Stimulated activated CD4-positive, alpha-beta T cell treated with anti-CD3 and anti-CD28 coated beads, Interleukin-15, amount 100 ng/mL, for 1 hour (primary cell): ENCODE measurements at places on chromosomes 2 and 18.

GRCh38 chr18:77081390-77081778 is 51.2 kb downstream of the MBP start:
- no peak for DNase-seq

GRCh38 chr2:72806280-72806945 is 19.4 kb downstream of the EXOC6B start:
- DNase-seq = no peak

GRCh38 chr18:66599190-66599589 is 4.7 kb downstream of the CDH19 start:
- no peak for DNase-seq

- no peak for DNase-seq
These were observed 139.2 kb downstream of the LAMA3 start for GRCh38 chr18:23828426-23828825.

DNA sequence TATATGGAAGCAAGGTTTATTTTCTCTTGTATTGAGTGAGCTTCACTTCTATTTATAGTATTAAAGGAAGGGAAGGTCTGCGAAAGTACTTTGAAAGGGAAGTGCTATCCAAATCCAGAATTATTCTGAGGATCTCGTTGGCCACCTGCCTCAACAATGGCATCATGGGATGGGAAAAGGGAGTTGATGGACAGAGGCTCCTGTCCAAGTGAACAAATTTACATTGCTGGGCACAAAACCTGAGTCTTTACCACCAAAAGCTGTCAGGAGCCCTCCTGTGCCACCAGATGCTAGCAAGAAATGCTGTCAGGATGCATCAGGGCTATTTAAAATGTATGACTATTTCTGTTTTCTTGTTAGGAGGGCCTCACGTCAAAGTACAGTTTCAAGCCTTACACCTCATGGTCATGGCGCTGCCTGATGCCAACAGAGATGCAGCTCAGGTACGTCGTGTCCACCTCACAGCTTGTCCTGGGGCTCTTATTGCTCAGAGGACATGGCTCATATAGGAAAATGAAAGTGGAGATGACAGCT is 157.3 kb downstream of the ARHGAP28 start:
- no peak for DNase-seq

DNA sequence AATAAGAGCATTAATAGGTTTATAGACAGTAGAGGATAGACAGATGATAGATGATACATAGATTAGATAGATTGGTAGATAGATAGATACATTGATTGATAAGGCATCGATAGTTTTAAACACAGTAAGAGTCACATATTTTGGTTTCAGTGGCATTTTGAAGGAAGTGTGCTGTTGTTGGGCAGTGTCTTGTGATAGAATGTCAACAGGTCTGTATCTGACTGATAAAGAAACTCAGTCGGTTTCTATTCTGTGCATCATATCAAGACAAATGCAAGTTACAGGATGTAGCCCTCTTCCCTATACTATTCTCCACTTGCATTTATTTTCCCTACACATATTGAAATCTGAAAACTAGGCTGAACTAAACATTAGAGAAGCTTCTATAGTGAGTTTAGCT is 1229.0 kb upstream of the ZEB2 start:
- no peak for DNase-seq

DNA sequence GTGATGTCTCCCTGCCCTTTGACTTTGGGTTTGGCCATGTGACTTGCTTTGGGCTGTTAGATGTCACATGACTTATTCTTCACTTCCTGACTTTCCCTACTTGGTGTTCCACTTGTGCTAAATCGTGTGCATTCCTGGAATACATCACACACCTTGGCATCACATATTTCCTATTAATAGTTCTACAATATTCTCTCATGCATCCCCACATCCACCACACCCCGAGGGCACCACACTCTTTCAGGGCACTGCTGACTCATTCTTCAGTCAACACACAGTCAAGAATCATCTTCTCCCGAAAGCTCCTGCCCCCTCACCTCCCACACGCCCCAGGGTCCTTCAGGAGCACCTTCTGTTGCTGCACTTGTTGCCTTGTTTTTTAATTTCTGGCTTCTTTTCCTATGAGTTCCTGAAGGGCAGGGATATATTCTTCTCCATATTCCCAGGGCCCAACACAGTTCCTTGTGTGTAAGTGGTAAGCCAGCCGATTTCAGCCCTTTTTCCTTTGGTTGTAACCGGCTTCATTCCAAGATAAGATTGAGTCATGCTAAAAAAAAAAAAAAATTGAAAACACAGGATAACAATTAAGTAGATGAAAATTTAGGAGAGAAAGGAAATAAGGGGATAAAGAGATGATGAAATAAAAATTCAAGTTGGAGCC is 341.4 kb downstream of the SLC4A3 start:
- DNase-seq = no peak

GRCh38 chr2:27393225-27393624 is 12.7 kb upstream of the ZNF513 start:
- DNase-seq = no peak

GRCh38 chr2:8510519-8510918 is 171.3 kb upstream of the ID2 start:
- no peak for DNase-seq

- no peak for DNase-seq
These were observed 265.9 kb downstream of the NUP35 start for GRCh38 chr2:183390109-183390508.

GRCh38 chr2:144489315-144489916 is 30.5 kb downstream of the ZEB2 start:
- no peak for DNase-seq

GRCh38 chr18:49959176-49959575 is 145.8 kb upstream of the ACAA2 start:
- DNase-seq = no peak
